ENCODE measurements at places on chromosomes 7 and 10. TPM values are rescaled to one million over a fixed set of nuclear protein-coding genes. Genes with fewer than 3 reads are reported as not detected.

GRID2IP gene
- 0.74 TPM for total RNA-seq

VIPR2 gene
- total RNA-seq = 0.49 TPM

SMIM30 gene
- 15.7 TPM for total RNA-seq

GHRHR gene
- total RNA-seq = 2.2 TPM

ZNF282 gene
- 25.3 TPM for total RNA-seq

HOXA9 gene
- total RNA-seq = 0.25 TPM

WNT8B gene
- total RNA-seq = not detected

DGKB gene
- 3.9 TPM for total RNA-seq

HEPACAM2 gene
- total RNA-seq = 0.25 TPM

LDB3 gene
- total RNA-seq = 0.25 TPM

PTF1A gene
- total RNA-seq = not detected

CALML5 gene
- not detected for total RNA-seq

ST8SIA6 gene
- total RNA-seq = 4.7 TPM

RNLS gene
- total RNA-seq = 4.2 TPM

PAPOLB gene
- 0.74 TPM for total RNA-seq

TFEC gene
- total RNA-seq = 0.49 TPM

OPN1SW gene
- total RNA-seq = not detected

BCL7B gene
- 7.4 TPM for total RNA-seq

FKBP6 gene
- 0.25 TPM for total RNA-seq

CCDC186 gene
- total RNA-seq = 35.4 TPM

AGMO gene
- total RNA-seq = 0.25 TPM

PRLHR gene
- 2.0 TPM for total RNA-seq

PLXDC2 gene
- total RNA-seq = 9.3 TPM

RPP30 gene
- 57.3 TPM for total RNA-seq

CCDC136 gene
- 40.6 TPM for total RNA-seq

SRRM3 gene
- 8.1 TPM for total RNA-seq

C10orf143 gene
- 0.25 TPM for total RNA-seq

SPRN gene
- total RNA-seq = 10.6 TPM

WEE2 gene
- 0.49 TPM for total RNA-seq

ANXA8L1 gene
- not detected for total RNA-seq

AVPI1 gene
- 2.2 TPM for total RNA-seq

ADARB2 gene
- total RNA-seq = 4.2 TPM

Measured in temporal lobe (tissue), 4 donors.